ENCODE measurements at places on chromosomes 1 and 21.

DNA sequence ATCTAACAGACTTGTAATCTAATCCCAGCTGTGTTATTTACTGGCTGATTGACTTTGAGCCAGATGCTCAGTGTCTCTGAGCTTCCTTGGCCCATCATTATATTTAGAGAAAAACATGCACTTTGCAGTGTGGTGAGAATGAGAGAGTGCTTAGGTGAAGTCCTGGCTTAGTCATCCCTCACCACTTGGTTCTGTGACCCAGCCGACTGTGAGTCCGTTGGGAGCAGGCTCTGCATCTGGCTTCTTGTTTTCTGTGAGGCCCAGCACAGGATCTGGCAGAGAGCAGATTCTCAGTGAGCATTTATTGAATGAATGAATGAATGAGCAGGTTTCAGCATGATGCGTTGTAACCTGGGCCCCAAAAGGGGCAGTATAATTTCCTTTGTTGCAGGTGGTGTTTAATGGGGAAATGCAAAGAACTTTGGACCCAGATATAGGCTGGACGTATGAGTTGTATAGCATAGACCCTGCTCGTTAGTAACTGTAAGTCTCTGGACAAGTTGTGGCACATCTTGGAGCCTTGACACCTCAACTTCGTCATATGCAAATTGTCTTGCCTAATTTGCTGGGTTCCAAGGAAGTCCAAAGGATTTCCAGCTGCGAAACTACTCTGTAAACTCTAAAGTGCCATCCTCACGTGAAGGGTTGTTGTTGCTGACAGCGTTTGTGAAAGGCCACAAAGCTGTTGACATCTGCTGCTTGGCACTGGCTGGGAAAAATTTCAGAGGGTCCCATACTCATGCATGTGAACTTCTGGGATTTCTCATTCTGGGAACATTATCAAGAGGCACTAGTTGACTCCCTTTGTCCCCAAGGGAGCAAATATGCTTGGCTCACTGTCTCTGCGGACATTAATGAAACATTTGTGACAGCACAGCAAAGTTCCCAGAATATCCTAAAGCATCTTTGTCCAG lies 138.8 kb upstream of the USP24 start:
- DNase-seq = no peak

DNA sequence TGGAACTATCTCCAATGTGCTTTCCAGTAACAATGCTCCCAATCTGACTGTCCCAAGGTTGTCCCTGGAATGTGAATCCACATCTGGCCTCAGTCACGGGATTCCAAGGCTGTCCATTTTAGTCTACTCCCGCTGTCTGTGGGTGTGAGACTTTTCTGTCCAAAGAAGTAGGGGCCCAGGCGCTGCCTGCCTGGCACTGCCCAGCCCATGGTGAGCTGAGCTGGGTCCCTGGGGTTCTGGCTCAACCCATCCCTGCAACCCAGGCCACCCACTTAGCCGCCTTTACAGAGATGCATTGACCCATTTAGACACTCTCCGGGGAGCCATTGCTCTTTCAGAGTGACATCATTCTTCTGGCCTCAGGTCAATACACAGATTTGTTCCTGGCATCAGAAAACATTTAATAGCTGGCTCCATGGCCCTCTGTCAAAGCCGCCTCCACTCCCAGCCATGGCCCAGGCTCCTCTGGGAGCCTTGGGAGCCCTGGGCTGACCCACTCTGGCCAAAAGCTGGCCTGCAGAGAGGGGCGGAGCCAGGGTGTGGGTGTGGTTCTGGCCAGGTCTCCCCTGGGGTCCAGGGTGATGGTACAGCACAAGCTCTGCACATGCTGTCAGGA lies 47.2 kb upstream of the PAX7 start:
- DNase-seq = no peak

GRCh38 chr1:165351863-165352441 lies 4.6 kb downstream of the LMX1A start:
- DNase-seq = no peak

DNA sequence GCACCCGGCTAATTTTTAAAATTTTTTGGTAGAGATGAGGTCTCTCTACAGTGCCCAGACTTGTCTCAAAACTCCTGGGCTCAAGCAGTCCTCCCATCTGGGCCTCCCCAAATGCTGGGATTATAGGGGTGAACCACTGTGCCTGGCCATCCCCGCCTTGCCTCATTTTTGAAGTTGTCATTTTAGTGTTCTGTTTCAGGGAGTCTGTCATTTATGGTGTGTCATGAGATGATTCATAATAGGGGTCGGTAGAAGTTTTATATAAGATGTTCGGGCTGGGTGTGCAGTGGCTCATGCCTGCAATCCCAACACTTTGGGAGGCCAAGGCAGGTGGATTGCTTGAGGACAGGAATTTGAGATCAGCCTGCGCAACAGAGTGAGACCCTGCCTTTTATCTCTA lies 8.5 kb downstream of the PRCC start:
- DNase-seq = no peak

GRCh38 chr1:192861860-192862259 lies 53.0 kb downstream of the RGS2 start:
- no peak for DNase-seq

DNA sequence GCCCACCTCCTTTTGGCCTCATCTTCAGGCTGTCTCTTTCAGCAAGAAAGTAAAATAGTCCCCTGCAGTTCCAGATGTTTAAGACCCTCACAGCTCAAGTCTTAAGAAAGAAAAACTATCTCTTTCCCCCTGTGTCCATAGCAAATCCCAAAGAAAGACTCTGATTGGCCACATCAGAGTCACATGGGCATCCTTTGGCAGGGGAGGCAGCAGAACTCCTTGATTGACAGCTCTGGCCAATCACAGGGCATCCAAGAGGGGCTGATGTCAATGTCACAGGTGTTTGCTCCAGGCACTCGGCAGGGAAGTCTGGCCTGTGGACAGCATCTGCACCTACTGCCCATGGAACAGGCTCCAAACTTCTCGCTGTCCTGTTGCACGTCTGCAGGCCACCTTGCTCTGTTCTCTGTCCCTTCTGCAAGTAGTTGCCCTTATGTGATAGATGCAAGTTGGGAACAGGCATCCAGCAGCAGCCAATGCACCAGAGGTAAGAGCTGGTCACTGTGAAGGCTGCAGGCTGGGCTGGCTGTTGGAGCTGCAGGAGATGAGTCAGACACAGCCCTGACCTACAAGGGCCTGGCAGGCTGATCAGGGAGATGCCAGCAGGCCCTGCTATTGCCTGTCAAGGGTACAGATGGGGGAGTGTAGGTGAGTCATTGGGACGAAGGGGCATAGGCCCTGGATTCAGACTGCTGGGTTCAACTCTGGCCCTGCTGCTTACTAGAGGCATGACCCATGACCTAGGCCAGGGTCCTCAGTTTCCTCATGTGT lies 96.8 kb upstream of the TMEM51 start:
- no peak for DNase-seq

DNA sequence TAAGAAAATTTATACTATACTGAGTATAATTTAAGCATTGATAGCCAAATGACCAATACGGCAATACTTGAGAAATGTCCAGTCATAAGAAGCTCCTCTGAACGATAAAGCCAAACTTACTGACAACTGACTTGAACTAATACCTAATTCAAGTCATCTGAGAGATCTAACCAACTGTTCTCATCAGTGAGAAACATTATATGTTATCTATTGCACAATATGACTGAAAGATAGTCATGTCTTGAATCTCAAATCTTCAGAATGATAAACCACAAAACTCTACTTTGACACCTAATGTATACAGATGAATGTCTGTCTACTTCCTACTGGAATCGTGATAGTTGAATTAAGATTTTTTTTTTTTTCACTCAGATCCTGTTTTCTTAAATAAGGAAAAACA lies 39.0 kb downstream of the APP start:
- DNase-seq = no peak

DNA sequence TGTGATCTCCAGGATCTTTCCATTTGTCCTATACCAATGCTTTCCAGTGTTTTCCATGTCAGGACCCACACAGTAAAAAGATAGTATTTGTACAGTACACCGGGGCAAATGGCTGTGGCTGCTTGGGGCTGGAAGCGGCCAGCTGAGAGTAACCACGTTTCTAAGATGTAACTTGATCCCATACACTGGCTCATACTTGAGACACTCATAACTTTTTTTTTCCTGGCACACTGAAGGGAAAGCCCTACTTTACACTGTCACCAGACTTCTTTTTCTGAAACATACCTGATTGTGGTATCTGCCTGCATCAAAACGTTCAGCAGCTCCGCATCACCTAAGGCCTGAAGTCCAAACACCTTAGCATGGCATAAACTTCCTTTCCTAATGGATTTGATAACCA lies 21.6 kb downstream of the VPS13D start:
- DNase-seq = no peak

GRCh38 chr1:101293461-101294051 lies 56.7 kb downstream of the S1PR1 start:
- peak; percentile 15 for DNase-seq

DNA sequence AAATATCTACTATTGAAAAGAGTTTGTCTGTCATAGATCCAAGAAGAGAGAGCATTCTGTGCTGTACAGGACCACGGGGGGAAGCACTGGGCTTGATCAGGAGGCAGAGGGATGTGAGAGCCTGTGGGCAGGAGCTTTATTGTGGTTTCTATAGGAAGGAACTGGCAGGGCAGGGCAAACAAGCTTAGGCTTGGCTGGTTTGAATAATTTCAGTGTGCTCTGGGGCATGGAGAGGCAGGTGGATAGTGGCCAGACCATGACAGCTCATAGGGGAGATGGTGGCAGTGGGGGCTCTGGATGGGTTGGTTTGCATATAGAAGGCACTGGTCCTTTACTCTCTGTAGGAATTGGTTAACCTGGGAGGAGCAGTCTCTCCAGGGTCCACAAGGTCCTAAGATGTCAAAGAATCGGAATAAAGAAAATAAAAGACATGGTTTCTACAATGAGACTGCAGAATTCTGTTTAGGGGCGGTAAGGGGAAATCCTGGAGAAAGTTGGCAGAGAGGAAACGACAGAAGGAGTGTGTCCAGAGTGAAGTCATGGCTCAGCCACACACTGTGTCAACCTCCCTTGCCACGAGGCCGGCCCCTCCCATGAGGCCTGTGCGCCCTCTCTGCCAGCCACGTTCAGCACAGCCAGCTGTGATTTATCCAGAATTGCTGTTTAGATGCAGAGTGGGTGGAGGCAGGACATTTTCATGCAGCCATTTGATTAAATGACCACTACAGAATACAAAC lies 81.7 kb upstream of the PGBD5 start:
- DNase-seq = no peak
